Breast epithelium (tissue), 4 donors: ENCODE measurements at places on chromosomes 12 and 14. TPM values are rescaled to one million over a fixed set of nuclear protein-coding genes. Genes with fewer than 3 reads are reported as not detected.

DNA sequence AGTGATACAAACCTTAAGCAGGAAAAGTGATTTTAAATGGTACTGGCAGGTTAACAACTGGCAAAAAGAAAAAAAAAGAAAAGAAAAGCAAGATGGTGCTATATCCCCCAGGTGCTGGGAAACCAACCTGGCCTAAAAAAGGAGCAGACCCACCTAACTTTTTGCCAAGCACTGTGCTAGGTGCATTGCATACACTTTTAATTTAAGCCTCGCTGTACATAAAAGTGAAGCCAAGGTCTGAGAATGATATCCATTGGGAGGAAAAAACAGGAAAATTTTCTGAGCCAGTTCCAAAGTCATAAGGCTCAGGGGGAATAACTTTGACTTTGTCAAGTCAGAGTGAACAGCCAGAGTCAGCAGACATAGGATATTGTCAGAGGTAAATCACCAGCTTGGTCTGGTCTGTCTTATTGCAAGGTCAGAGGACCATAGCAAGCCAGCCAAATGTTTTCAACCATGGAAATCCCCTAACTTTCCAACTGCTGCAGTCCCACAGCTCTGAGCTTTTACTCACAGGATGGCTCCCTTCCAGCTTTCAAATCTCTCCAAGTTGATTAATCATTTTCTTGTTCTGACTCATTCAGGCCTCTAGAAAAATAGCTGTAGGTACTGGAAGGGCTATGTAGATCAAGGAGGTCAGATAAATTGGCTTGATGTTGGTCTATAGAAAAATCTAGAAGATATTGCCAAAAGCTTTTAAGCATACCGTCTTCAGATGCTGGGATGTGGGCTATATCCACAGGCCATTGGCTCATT is 412.9 kb downstream of the RAD51B start:
- H3K27ac ChIP-seq: peak overlapping the region; percentile 76
- no peaks in the 10 kb centered on the region for H3K36me3 ChIP-seq
- no peak for DNase-seq
- H3K27me3 ChIP-seq: no peaks in the 10 kb centered on the region

DNA sequence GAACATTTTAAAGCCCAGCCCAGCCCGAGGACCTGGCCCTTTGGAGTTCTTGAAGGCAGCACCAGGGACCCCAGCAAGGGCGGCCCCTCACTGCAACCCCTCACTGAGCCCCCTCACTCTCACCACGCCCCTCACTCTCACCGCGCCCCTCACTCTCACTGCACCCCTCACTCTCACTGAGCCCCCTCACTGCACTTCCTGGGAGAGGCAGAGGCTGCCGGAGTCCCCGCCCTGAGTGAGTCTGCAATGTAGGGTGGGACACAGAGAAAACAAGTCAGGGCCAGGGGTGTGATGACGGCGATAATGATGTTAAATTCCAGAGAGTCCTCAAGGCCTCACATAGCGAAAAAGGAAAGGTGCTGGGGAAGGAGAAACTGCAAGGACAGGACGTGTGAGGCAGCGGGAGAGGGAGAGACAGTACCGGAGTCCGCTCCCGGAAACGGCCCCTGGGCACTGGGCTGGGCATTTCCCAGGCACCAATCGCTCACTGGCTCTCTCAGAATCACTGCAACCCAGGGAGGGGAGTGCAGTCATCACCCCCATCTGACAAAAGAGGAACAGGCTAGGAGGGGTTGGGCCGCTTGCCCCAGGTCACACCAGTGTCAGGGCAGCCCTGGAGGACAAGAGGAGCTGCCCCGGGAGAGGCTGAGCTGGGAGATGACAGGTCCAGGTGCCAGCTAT is 24.9 kb downstream of the CCDC88C start:
- no peaks in the 10 kb centered on the region for H3K36me3 ChIP-seq
- no peak overlapping the region for H3K27ac ChIP-seq
- no peak overlapping the region for H3K4me3 ChIP-seq
- DNase-seq: no peak
- H3K4me1 ChIP-seq: peaks cover 5% of the 10 kb centered on the region

DNA sequence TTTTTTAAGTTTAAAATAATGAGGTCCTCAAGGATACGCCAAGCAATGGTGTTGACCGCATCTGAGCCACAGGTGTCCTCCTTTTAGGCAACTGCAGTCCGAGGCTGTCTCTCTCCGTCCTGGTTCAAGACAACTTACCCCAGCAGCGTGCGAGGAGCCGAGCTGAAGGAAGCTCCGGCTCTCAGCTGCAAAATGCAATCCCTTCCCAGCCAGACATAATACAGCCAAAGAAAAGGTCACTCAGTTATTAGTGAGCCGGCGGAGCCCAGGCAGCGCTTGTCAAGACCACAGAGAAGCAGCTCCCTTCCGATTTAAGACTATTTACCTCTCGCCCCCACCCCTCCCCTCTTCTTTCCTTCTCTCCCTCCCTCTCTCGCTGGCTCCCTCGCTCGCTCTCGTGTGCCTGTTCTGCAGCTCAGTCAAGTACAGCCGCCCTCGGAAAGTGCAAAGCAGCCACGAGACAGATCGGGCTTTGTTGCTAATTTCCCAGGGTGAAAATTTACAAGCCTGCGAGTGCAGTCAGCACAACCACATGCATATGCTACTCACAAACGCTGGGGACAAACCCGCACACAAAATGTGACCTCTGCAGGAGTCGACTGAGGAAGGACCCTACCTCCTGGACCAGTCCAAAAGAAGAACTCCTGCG is 363 bp upstream of the LMO3 start:
- H3K27ac ChIP-seq: no peak overlapping the region
- peak overlapping the region; percentile 53 for H3K4me3 ChIP-seq
- H3K36me3 ChIP-seq: no peaks in the 10 kb centered on the region
- H3K27me3 ChIP-seq: no peaks in the 10 kb centered on the region

- no peak overlapping the region for H3K27ac ChIP-seq
- no peaks in the 10 kb centered on the region for H3K36me3 ChIP-seq
- no peak for DNase-seq
- H3K4me3 ChIP-seq: no peak overlapping the region
- H3K27me3 ChIP-seq: no peaks in the 10 kb centered on the region
- H3K4me1 ChIP-seq: no peaks in the 10 kb centered on the region
Observed at GRCh38 chr12:51128919-51129318, 44.0 kb downstream of the TFCP2 start.

- H3K27me3 ChIP-seq: no peaks in the 10 kb centered on the region
- no peak overlapping the region for H3K4me3 ChIP-seq
- no peaks in the 10 kb centered on the region for H3K4me1 ChIP-seq
- DNase-seq: no peak
- no peaks in the 10 kb centered on the region for H3K36me3 ChIP-seq
- H3K27ac ChIP-seq: no peak overlapping the region
Observed at GRCh38 chr12:69328426-69328825, 19.8 kb upstream of the LYZ start.

DNA sequence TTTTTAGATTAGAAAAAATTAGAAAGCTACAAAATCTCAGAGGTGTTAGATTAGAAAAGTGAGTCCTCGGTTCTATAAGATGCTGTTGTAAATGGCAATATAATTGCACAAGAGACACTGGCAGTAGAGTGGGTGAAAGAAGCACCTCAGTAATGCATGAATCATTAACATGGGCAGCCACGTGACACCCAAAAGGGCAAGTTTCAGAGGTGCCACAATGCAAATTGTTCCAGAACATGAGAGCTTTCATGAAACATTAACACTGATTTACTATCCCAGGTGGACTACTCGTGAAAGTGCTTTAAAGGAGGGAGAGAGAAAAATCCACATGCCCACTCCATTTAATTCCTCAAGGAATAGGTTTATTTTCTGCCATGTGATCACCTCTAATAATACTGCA is 108.4 kb downstream of the PTPRR start:
- no peak overlapping the region for H3K27ac ChIP-seq
- no peaks in the 10 kb centered on the region for H3K36me3 ChIP-seq
- H3K27me3 ChIP-seq: no peaks in the 10 kb centered on the region
- H3K4me1 ChIP-seq: no peaks in the 10 kb centered on the region

GRCh38 chr14:91112194-91112593 is 1.7 kb upstream of the DGLUCY start:
- no peak for DNase-seq
- peak overlapping the region; percentile 41 for H3K27ac ChIP-seq
- no peaks in the 10 kb centered on the region for H3K27me3 ChIP-seq
- no peaks in the 10 kb centered on the region for H3K36me3 ChIP-seq

The ACVRL1 gene
- 109 TPM for total RNA-seq
